ENCODE measurements at places on chromosomes 16 and 17. TPM values are rescaled to one million over a fixed set of nuclear protein-coding genes. Genes with fewer than 3 reads are reported as not detected.

GRCh38 chr17:35726953-35727460 is 4.4 kb upstream of the RASL10B start:
- DNase-seq: no peak

DNA sequence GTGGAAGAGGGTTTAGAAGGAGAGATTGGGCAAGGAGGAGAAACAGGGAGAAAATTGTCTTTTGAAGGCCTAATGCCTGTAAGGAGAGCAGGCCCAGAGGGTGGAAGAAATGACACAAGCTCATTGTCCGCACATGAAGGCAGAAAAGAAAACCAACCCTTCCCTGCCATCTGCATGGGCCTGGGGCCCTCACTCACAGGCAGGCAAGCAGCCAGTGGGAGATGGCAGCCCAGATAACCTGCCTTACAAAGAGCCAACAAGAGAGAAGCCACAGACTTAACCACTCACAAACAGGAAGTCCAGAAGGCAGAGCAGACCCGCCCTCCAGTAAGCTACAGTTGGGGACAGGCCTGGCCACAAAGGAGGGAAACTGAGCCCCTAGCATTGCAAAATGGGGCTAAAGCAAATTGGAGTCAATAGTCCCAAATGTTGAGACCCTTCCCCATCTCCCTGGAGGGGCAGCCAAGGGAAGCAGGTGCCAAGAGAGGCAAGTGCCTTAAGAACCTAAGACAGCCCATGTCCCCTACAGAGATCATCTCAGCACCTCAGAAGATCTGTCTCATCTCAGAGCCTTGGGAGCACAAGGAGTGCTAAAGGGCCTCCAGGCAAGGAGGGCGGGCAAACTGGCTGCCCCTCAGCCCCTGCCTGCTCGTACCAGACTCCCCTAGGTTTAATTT is 7.3 kb upstream of the TSPOAP1 start:
- DNase-seq: peak; percentile 81

The PDILT gene
- total RNA-seq: not detected

DNA sequence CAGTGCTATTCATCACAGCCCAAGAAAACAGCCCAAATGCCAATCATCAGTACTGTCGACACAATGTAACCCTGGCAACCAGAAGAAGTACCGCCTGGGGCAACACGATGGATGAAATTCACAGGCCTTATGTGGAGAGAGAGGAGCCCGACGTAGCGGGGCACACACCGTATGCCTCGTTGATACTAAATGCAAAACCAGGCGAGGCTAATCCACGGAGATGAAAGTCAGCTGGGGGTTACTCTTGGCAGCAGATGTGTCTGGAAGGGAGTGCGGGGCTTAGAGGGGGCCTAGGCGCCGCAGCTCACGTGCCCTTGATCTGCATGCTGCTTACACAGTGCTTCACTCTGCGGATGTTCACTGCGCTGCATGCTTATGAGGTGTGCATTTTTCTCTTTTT is 29.8 kb downstream of the ITGAE start:
- DNase-seq: no peak

- no peak for DNase-seq
Observed at GRCh38 chr17:78105101-78105500, 23.5 kb downstream of the TMC6 start.

- DNase-seq: no peak
Observed at GRCh38 chr17:39064374-39064773, 87.1 kb downstream of the PLXDC1 start.

- DNase-seq: no peak
Observed at GRCh38 chr17:49946964-49947584, 21.9 kb upstream of the DLX4 start.

The PSMC3IP gene
- total RNA-seq: 31.7 TPM

DNA sequence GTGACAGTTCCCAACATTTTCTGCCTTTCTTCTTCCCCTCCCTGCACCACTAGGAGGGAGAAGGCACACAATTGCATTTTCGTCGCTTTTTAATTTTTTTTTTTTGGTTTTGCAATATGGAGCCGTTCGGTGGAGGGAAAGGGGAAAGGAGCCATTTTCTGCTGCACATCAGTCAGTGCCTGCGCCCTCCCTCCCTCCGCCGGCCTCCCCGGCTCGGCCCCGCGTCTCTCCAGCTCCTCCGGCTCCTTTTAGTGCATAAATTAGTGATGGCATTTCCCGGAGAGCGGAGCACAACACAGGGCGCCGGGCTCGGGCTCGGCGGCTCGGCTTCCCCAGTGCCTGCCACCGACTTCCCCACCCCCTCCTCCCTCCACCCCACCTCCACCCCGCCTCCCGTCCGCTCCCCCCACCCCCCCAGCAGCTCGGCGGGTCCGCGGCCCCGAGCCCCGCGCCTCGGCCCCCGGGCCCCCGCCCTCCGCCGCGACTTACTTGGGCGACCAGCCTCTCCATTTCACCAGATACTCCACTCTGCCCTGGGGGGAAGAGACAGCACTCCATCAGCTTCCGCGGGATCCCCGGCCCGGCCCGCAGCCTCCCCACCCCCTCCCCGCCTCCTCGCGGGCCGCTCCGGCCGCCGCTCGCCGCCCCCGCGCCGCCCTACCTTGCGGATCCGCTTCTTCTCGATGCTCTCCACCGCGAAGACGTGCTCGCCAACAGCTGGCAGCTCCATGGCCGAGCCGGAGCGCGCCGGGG is 542 bp downstream of the CBX4 start:
- peak; percentile 58 for DNase-seq

The CCL4L2 gene
- 9.1 TPM for total RNA-seq

DNA sequence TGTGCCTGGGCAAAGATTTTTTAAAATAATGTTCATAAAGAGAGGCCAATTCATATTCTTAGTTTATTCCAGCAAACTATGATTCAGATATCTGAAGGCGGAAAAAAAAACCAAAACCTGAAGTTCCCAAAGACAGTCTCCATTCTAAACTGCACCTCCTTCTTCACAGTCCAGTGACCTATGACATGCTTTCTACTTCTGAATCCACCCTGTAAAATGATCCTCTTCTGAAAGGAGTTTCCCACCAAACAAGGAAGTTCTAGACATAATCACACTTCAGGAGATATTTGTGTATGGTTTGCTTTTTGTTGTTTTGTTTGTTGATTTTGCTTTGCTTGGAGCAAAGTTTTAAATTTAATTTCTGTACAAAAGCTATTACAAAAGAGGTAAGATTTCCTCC is 12.9 kb upstream of the CHST4 start:
- DNase-seq: no peak

The SSTR5 gene
- total RNA-seq: not detected

GRCh38 chr16:87276091-87276701 is 41.0 kb downstream of the C16orf95 start:
- no peak for DNase-seq

GRCh38 chr16:67235816-67236562 is 9.1 kb downstream of the TMEM208 start:
- DNase-seq: no peak

- DNase-seq: no peak
Observed at GRCh38 chr16:88387941-88388627, 5.3 kb downstream of the ZNF469 start.

The SPNS2 gene
- 1.1 TPM for total RNA-seq

DNA sequence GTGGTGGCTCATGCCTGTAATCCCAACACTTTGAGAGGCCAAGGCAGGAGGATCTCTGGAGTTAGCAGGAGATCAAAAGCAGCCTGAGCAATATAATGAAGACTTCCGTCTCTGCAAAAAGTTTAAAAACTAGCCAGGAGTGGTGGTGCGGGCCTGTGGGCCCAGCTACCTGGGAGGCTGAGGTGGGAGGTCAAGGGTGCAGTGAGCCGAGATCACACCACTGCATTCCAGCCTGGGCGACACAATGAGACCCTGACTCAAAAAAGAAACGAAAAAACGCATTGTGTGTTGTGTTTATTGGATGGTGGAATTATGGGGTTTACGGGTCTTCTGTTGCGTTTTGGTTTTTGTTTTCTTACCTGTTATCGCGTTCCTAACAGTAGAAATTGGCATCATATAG is 863 bp upstream of the DDX19A start:
- DNase-seq: no peak

DNA sequence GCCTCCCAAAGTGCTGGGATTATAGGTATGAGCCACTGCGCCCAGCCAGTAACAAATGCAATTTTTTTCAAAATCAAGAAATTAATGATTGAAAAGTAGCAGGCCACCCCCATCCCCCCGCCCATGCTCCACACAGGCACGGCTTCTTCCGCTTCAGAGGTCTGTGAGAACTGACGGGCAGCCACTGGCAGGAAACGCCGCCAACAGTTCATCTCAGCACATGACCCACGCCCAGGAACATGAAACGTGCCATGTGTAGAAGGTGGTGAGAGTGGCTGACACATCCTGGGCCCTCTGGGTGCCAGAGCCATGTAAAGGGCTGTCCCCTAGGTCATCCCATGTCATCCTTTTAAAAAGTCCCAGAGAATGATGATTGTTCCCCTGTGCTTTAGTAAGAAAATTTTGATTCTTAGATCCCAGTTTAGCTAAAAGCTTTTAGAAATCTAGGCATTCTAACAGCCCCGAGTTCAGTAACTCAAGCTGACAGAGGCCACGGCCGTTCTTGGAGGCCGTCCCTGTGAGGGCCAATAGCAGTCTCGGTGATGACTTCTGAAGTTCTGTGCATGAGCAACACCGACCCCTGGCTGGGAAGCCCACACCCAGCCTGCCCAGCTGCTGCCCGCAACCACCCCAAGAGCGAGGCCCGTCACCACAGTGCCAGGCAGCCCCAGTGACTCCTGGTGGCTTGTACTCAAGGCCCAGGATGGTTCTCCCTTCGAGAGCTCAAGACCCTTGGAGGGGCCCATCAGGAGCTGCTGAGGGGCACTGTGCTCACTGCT is 52.1 kb downstream of the KLHDC4 start:
- peak; percentile 59 for DNase-seq

- no peak for DNase-seq
Observed at GRCh38 chr16:88968589-88969280, 8.3 kb downstream of the CBFA2T3 start.

DNA sequence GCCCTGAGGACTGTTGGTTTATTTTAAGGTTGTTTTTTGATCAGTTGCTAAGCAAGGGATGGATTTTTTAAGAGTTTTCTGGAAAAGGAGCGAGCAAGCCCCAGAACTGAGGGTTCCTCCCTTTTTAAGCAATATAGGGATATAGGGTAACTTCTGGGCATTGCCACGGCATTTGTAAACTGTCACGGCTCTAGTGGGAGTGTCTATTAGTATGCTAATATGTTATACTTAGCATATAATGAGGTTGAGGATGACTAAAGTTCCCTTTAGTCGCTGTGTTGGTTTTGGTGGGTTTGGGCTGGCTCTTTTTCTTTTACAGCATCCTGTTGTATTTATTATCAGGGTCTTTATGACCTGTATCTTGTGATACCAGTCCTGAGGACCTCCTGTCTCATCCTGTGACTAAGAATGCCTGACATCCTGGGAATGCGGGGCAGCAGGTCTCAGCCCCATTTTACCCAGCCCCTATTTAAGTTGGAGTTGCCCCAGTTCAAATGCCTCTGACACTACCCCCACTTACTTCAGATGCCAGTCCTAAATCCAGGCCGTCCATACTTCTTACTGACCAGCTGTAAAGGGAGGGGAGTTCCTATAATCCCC is 59.4 kb downstream of the MFSD11 start:
- DNase-seq: no peak

The ELP5 gene
- total RNA-seq: 89.5 TPM

DNA sequence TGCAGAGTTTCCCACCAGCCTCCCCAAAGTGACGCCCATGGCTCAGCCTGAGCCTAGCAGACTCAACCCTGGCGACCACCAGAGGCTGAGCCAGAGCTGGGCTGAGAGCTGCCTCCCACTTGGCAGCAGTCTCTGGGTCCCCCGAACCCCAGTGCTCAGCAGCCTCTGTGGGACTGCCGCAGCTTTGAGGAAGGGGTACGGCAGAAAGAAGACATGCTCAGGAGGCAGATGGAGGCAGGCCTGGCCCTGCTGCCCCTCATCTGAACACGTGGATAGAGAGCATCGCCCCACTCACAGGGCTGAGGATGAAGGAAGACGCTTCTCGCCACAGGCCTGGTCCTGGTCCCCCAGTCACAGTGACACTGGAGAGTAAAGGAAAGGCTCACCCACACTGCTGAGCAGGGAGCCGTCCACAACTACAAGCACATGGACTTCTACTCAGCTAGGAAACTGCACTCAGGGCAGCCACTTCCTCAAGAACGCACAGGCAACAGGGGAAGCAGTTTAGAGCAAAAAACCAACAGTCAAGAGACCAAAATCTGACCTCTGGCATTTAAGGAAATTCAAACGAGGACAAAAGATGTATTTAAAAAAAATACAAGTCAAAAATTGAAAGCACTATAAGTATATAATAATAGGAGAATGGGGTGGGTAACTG is 45.2 kb upstream of the GSG1L start:
- no peak for DNase-seq

The ANKRD13B gene
- 7.9 TPM for total RNA-seq

The PMFBP1 gene
- 1.8 TPM for total RNA-seq

GRCh38 chr17:27573971-27574525 is 56.9 kb upstream of the LGALS9 start:
- DNase-seq: peak; percentile 26

The DNAAF8 gene
- total RNA-seq: not detected

DNA sequence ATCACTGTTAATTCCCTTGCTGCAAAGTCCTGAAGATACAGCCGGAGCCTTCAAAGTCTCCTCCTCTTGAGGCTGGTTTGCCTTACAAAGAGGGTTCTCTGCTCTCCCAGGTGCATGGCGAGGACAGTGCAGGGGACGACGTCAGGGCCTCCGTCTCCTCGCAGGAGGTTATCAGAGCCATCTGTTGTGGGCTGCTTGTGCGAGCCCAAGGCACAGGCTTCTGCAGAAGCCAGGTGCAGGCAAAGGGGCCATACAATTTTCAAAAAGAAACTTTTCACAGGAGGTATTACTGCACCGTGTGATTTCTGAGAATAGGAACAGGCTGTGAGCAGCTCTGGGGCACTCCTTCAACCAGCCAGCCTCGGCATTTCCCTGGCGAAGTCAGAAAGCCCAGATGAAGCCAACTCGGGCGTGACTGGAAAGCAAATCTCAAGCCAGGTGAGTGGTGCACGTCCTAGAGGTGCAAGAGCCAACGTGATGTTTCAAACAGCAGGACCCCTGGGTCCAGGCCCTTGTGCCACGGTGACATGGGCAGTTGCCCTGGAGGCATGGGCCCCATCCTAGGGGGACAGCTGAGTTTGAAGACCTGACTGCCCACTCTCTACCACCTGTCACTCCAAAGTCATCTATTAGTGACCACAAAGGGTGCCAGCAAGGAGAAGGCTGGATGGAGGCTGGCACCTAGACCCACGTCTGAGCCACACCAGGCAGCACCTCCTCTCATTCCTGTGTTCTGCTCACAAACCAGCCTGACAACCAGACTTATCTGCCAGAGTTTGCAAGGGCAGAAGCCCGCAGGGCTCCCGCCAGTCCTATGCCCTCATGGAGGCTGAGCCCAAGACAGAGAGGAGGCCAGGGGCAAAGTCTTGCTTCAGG is 68.6 kb downstream of the SMPD3 start:
- DNase-seq: no peak

GRCh38 chr16:1283296-1283695 is 26.1 kb upstream of the UBE2I start:
- DNase-seq: no peak

GRCh38 chr16:46737621-46738214 is 10.4 kb downstream of the MYLK3 start:
- no peak for DNase-seq

- no peak for DNase-seq
Observed at GRCh38 chr16:86431540-86431939, 78.8 kb upstream of the FOXF1 start.
